Stimulated activated CD4-positive, alpha-beta T cell treated with anti-CD3 and anti-CD28 coated beads, Interleukin-15, amount 100 ng/mL, for 1 hour (primary cell): ENCODE measurements at places on chromosomes 3 and 15.

DNA sequence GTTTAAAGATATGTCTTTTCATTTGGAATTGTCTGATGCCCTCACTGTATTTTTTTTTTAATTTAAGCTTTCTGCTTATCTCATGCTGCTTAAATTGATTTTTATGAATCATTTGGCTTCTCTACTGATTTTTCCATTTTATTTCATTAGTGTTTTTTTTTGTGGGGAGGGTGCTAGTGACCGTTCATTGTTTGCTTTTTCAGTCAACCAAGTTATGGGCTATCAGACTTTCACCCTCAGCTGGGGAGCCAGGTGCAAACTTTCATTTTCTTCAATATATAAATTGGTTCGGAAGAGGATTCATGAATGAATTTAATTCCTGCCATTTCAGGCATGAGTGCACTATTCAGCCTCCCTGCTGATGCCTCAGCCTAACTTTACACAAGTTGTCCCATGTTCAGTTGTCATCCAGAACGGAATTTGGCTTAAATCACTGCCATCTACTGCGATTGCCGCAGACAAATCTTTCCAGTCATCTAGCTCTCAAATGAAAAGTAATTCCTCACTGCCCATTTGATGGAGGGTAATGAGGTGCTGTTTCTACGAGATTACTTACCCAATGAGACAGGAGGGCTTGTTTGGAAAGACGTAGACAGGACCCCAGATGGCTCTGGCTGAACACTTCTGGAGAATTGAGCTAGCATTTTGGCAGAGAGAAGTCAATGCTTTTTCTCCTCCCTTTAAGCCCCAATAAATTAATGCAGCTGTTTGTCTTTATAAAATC, 89.9 kb upstream of the RORA start:
- no peak for DNase-seq

DNA sequence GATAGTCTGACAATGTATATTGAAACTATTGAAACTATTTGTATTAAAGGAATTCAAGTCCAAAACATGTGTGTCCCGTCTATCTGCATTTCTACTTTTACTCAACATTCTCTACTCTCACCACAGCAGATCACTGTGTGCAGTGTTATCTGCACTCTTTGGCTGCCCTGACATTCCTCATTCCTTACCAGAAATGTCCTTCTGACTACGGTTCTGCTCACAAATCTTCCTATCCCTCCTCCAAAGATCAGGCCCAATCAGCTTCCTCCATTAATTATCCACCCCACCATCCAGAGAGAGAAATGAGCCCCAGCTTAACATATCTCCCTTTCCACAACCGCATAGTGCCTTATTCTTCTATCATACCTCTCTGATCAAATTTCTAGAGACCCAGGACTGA, 94.7 kb downstream of the TBL1XR1 start:
- DNase-seq = no peak

GRCh38 chr3:50530001-50530970, 26.9 kb upstream of the CACNA2D2 start:
- DNase-seq = no peak

DNA sequence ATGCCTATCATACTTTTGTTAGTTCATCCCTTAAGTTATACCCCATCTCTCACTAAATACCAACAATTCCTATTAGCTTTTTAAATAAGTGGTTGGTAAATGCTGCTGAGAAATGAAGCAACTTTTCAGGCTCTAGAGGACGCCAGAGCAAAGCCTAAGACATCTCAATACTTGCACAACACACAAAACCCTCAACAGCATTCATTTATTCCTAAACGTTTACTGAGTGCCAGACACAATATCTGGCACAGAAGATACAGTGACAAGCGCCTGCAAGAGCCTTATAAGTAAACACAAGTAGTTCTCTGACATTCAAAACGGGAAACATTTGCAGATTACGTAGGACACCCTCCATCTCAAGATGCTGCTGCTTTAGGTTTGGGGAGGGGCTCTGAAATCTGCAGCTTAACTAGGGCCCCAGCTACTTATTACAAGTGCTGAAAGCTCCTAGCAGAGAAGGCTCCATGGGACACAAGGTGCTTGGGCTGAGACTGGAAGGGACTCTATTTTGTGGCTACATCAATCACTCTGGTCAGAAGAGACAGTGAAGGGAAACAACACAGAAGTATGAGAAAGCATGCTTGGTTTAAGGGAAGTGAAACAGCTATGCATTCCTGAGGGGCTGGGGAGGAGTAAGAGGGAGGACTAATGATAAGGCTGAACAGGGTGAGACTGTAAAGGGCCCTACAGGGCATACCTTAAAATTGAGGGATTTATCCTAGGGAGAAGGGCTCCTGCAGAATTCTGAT, 311.3 kb downstream of the PLCL2 start:
- no peak for DNase-seq

DNA sequence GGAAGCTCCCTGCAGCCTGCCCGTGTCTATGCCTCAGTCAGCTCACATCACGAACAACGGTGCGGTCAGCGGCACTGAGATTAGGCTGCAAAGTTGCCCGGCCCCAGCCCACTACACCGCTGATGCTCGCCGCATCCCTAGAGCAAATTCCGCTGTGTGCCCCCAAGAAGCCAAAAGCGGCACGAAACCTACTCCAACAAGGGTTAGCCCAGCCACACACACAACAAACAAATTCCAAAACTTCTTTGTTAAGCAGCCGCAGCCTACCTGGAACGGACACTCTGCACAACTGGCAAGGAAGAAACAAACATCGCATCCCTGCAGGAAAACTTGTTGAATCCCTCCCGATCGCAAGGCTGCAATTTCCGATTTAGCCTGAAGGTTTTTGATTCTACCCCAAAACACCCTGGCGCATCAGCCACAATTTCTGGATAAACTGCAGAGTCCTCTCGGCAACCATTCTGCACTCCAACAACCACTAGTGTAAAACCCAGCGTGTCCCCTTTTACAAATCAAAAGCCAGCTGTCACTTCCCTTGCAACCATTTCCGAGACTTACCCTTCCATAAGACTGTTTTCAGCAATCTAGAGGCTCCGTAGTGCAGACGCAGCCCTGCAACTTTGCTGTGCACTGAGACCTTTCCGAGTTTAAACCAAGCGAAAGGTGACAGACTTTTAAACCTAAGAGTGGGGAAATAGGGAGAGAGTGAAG, 449 bp downstream of the ROBO1 start:
- no peak for DNase-seq
